NCI-H446 (cell line): ENCODE measurements at places on chromosomes 5 and 9.

- DNase-seq, result no peak
Observed at GRCh38 chr9:92328225-92328624, 2.5 kb downstream of the CENPP start.

DNA sequence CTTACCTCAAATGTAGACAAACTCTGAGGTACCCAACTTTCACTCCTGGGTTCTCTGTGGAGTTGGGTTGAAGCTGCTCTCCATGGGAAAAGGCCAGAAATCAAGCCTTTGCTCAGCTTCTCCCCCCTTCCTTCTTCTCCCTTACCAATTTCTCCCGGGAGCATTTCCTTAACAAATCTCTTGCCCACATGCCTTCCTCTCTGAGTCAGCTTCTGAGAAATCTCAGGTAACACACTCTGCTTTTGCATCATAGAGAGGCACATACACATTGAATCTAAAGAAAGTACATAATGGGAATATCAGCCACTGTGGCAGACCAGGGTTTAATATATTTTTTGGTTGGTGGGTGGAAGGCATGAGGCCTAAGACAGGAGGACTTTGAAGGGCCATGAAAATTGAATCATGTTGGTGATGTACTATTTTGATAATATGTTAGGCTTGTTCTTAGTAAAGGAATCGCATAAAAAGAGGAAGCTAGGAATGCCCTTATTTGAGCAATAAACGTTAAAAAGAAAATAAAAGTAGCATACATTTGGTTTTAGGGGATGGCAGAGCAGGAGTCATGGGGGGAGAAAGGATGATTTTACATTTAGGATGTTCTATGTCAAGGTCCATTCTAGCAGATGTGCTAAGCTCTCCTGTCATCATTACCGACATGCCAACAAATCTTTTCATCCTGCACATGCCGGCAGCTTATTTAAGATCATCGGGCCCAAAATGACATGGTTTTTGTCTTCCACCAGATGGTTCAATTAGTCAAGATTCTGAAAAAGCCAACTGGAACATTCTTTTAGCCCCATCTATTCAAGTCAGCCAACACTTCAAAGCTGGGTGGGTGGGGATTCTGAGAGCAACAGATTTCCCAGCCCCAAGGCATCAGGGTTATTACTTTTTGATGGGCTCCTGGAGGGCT is 199.5 kb upstream of the CLINT1 start:
- no peak for DNase-seq

DNA sequence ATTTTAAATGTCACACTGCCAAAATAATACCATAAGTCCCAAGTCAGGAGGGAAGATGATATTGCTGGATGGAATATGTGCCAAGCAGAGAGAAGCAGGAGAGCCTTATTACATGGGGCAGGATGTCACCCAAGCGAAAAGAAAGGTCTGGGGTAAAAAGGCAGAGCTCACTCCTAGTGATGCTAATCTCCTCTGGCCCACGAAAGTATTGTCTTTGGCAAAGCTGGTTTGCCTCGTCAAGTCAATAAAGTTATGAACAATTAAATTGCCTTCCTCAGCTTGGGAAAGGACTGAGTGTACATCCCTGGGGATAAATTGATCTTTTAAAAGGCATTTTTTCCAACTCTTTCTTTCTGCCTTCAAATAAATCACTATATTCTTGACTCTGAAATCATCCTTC is 220.6 kb downstream of the DMAC1 start:
- peak; percentile 69 for DNase-seq

DNA sequence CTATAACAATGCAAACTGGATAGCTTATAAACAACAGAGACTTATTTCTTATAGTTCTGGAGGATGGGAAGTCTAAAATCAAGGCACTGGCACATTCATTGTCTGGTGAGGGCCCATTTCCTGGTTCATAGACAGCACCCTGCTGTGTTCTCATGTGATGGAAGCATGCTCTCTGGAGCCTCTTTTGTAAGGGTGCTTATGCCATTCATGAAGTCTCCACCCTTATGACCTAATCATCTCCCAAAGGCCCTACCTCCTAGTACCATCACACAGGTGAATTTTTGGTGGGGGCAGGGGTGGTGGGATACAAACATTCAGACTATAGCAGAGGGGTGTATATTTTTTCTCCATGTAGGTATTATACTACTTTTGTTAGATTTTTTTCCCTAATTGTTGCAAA is 92.4 kb downstream of the UNC13B start:
- no peak for DNase-seq

DNA sequence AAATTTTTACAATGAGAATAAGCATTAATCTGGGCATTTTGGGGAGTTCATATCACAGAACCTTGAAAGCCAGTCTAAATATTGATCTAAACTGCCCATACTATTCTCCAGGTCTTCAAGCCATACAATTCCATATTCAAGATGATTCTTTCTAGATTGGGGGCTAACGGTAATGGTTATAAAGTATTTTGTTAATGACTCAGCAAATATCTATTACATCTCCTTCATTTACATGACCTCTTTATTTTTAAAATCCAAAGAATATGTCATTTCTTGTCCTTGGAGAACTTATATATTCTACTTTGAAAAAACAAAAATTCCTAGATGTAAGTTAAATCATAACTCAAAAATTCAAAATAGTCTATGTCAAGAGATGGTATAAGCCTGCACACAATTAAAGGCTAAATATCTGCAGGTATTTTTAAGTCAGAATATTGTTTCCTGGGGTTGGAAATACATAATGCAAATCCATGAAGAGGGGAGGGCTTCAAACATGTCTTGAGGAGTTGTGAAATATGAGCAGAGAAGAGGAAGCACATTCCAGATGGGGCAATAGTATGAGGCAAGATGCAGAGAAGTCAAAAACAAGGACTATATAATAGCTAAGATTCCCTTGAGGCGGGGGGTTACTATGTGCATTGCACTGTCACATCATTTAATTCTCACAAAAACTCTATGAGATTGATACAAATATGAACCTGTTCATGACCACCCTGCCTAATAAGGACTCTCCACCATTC is 526.4 kb downstream of the NR2F1-AS1 start:
- no peak for DNase-seq

GRCh38 chr5:139915266-139915665 is 119.7 kb downstream of the PSD2 start:
- no peak for DNase-seq

DNA sequence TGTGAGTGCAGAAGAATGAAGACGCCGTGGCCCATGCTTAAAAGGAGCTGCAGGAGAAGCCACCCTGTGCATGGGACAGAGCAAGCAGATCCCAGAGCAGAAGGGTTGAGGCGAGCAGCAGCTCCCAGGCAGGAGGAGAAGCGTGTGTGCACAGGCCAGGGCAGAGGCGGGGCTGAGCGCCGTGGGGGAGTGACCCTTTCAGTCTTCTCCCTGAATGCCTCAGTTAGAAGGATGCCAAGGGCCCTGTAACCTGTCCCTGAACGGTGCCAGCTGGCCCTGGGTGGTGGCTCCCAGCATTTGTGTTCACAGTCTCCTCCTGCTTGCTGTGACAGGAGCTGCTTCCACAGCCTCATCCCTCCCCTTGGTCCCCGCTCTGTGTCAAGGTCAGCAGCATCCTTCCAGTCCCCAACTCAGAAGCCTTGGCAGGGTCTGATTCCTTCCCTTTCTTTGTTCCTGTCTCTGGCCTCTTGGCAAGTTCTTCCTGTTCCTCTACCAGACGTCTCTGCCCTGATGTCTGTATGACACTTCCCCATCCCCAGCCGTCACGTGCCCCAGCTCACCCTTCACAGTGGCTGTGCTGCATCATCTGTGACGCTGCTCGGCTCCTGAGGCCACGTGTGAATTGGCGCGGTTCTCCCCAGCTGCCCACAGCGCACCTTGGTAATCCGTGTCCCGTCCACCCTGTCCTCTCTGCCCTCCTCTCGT is 5.2 kb downstream of the EXOC3 start:
- no peak for DNase-seq
